ENCODE measurements at places on chromosomes 5 and 9.
A peak's percentile ranks its signal among the peaks of the same experiment; 100 is the strongest.

GRCh38 chr5:181160152-181160754, 12.9 kb downstream of the OR2V2 start:
- DNase-seq = peak; percentile 34

DNA sequence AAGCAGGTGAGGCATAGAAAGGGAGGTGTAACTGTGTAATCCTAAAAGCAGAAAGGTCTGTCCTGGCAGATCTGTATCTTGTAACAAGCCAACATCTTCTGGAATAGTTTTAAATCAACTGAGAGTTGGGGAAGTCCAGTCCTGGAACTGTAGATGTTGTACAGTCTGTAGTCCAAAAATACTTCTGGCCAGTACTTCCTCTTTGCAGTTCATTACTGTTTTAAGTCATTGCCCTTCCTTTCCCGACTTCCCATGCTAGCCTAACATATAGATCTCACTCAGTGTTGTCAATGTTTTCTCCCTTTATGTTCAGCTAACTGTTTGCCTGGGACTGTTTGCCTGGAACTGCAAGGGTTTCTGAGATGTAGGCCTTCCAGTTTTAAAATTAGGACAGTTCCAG, 168.5 kb upstream of the ISL1 start:
- DNase-seq = no peak

GRCh38 chr5:89280103-89281037, 397.4 kb upstream of the MEF2C start:
- no peak for DNase-seq

DNA sequence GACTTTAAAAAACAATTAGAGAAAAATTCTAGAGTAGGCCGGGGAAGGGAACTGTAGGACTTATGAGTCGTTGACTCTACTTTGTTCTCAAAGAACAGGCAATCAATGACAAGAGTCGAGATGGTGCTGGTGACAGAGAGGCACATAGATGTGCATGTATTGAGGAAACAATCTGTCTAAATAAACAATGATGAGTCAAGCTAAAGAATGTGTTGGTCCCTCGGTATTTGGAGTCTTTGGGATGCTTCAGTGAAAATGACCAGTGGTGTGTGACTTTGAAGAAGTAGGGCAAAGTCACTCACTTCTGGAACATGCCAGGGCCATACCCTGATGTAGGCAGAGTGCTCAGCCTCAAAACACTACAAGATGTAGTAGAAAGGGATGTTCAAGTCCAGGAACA, 288.1 kb upstream of the PANK3 start:
- no peak for DNase-seq

- DNase-seq = peak; percentile 46
Observed at GRCh38 chr5:150577378-150578139, 62.9 kb upstream of the SYNPO start.

- DNase-seq = no peak
Observed at GRCh38 chr9:116287721-116288120, 134.1 kb downstream of the PAPPA start.

- no peak for DNase-seq
Observed at GRCh38 chr9:115855458-115856133, 298.0 kb upstream of the PAPPA start.

DNA sequence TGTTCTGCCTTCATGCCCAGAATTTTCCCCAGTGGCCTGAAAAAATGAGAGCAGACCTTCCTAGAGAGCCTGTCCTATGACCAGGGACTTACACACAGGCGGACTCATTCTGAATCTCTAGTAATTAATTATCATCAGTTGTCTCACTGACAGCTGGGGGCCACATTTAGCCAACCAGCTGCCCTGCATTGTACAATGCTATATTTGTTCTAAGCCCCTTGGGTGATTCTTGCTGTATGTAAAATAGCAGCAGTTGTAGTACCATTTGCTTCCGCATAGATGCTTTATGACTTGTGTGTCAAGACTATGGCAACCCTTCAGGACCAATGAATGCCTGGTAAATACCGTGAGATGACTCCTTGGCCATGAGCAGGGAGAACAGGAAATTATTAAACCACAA, 415.4 kb upstream of the SEMA6A start:
- DNase-seq = peak; percentile 63

Data from femur (tissue), 1 donor.